Activated CD4-positive, alpha-beta T cell treated with anti-CD3 and anti-CD28 coated beads, Interleukin-2, amount 50 U/mL, for 1 hour (primary cell): ENCODE measurements at places on chromosomes 2 and 18.

GRCh38 chr2:74399785-74400184 lies 19.7 kb upstream of the DCTN1 start:
- DNase-seq: no peak

- DNase-seq: peak; percentile 72
These were observed 38.6 kb upstream of the POLE4 start for GRCh38 chr2:74919827-74920226.

GRCh38 chr2:75326645-75327044 lies 127.3 kb upstream of the TACR1 start:
- no peak for DNase-seq

- no peak for DNase-seq
These were observed 42.4 kb upstream of the BIN1 start for GRCh38 chr2:127149384-127149783.

GRCh38 chr2:234257859-234258561 lies 207.5 kb downstream of the SPP2 start:
- peak; percentile 8 for DNase-seq

GRCh38 chr18:2715990-2716389 lies 60.5 kb downstream of the SMCHD1 start:
- DNase-seq: no peak

GRCh38 chr2:1488851-1489250 lies 75.6 kb downstream of the TPO start:
- no peak for DNase-seq
